ENCODE measurements at places on chromosomes 1 and 21.

DNA sequence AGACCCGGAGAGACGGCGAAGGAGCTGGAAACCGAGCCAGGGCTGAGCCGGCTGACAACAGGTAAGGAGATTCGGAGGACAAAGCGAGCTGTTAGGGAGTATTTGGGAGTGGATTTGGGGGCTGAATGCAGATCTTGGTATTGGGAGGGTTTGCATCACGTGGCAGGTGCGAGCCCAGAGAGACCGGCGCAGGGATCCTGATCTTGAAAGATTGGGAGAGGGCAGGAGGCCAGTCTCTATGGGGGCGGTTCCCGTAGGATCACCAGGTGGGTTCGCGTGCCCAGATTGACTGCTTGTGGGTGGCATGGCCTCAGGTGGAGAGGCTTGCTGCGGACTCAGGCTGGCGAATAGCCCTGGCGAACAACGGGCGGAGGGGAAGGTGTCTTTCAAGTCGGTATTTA is 204 bp downstream of the CIART start:
- no peak for DNase-seq

DNA sequence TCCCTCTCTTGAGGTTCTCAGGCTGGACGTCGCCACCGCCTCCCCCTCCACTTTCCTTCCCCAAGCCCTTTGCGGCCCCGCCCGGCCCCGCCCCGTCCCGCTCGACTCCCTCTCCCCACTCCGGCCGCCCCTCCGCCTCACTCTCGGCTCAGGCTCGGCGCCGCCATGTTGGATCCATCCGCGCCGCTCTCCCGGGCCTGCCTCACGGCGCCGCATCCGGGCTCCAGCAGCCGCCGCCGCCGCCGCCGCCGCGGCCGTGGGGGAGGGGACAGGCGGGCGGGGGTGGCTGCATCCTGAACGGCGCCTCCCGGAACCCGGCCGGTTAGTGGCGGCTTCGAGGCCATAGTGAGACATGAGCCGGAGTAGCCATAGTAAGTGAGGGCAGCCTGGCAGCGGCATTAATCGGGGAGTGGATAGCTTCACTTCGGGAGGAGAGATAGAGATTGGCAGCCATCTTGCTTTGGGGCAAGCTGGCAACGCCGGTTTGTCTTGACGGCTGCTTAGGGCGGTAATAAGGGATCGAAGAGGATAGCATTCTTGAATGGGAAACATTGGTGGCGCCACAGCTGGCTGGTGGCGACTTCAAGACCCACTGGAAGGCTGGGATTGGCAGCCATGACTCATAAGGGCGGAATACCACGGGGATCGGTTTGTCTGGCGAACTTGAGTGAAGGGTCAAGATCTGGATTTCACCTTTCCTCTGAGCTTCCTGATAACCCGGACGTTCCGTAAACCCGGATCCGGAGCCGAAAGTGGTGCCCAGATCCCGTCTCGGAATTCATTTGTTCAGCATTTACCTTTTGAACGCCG is at the start of gene DEDD:
Gene DEDD, minus strand, starts transcription at position 258 of the 810 bp plus-strand sequence. CDS start 8,205 bp downstream, outside the sequence.
- DNase-seq, result peak; percentile 84

DNA sequence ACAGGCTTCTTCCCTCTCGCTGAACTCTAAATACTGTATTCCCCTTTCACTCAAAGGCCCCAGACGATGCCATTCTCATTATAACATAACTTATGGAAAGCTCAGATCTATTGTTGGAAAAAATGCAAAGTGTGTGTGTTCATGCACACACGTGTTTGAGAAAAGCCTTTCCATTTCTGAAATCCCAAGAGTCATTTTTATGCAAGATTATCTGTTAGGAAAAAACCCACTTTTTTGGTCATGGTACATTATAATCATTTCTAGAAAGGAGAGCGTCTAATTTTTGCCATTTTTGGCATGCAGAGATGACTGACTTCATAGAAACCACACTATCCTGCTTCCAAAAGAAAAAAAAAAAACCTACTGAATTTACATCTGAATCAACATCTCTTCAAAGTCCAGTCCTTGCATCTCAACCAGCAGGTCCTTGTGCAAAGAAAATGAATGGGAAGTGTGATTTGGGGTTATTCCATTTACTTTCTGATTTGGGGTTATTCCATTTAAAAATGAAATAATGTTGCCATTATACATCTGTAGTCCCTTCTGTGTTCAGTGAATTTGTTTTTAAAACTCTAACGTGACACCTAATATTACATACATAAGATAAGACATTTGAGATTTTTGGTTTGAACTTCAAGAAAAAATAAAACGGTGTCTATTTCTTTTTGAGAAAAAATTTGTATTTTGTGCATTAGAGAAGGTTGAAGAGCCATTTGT is 150.3 kb downstream of the DHRS3 start:
- no peak for DNase-seq

GRCh38 chr1:58293388-58293787 is 253.1 kb downstream of the OMA1 start:
- DNase-seq, result no peak

DNA sequence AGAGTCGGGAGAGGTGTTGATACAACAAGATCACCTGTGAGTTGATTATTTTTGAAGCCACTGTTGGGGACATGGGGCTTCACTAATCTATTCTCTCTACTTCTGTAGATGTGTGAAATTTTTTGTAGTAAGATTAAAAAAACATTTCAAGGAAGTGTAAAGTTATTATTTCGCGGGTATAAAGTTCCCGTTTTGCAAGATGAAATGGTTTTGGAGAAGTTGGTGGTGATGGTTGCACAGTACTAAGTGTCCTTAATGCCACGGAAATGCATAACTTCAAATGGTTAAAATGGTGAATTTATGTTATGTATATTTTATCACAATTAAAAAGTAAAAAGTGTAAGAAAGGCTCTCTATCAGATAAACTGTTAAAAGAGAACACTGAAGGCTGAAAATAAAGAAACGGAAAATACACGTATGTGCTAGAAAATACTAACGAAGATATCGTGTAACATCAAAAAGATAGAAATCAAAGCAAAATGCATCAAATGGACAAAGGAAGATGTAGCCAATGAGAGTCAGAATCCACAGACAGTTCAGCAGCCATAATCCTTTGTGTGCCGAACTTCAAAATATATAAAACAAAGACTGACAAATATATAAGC is 2.9 kb upstream of the ITGB2 start:
- no peak for DNase-seq

- no peak for DNase-seq
Observed at GRCh38 chr21:33058527-33058926, 11.4 kb upstream of the OLIG1 start.

- no peak for DNase-seq
Observed at GRCh38 chr1:180494370-180494769, 8.0 kb downstream of the ACBD6 start.

DNA sequence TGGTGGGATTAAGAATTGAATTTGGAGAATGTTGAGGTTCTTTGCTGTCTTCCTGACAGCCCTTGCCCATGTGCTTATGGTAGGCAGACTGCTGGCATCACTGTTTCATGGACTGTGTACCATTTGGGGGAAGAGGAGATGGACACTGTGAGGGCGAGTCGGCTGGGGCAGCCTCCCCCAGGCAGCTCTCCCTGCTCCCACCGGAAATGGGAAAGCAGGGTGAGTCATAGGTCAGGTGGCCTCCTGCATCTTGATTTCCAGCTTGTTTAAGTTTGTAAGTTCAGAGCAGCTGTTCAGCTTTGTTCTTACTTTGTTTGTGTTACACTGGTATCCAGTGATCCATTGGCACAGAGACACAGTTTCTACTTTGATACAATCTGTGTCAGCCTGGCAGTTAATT is 87.2 kb upstream of the CNIH3 start:
- DNase-seq, result no peak

GRCh38 chr21:28256837-28257236 is 735.8 kb downstream of the LTN1 start:
- DNase-seq, result no peak
